Testis (tissue), 5 donors: ENCODE measurements at places on chromosomes 7 and 10. TPM values are rescaled to one million over a fixed set of nuclear protein-coding genes. Genes with fewer than 3 reads are reported as not detected.

DNA sequence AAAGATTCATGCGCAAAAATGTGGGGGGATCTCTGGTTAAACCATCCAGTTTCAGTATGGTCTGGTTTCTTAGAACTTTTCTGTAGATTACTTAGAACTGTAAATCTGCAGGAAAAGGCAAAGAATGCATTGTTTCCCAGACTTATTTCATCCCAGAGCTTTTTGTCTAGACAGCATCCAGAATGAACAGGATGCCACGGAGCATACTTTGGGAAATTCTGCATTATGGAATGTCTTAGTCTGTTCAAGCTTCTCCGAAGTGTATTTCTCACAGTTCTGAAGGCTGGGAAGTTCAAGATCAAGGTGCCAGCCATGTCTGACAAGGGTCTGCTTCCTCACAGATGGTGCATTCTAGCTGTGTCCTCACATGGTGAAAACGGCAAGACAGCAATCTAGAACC, 136.3 kb downstream of the INHBA start:
- DNase-seq = no peak

The ZCWPW1 gene
- total RNA-seq = 83.5 TPM

- DNase-seq = no peak
Measured at GRCh38 chr10:124892031-124892430, 49.9 kb upstream of the ZRANB1 start.

DNA sequence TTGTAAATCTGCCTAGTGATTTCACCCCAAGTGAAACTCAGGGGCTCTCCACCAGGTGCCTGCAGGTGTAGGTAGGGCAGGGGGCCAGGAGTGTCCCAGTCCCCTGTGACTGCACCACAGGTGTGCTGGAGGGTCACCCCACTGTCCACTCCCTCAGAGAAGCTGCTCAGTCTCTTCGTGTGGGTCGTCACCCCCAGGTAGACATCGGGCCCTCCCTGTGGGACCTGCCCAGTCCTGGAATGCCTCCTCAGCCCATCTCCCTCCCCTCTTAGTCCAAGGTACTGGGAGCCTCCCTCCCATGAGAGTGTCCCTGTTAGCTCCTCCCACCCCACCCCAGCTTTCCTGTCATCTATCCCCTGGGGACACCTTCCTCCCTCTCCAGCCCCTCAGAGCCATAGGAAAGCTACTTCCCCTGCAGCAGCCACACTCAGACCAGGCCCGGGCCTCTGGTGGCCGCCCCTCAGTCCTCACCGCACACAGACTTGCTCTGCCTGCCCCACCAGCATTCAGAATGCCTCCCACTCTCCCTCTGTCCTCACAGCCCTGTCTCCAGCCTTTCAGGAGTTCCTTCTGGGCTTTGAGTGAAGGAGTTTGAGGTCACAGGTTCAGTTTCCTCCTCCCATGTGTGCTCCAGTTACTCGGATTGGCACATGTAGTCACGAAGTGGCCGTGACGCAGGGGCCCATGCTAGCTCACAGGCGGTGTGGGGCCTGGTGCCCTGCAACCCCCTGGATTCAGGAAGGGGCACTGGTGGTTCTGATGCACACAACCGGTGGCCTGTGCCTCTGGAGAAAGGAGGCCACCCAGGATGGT, 5.1 kb downstream of the ALOX5 start:
- DNase-seq = no peak

The SPRN gene
- total RNA-seq = 1.7 TPM

DNA sequence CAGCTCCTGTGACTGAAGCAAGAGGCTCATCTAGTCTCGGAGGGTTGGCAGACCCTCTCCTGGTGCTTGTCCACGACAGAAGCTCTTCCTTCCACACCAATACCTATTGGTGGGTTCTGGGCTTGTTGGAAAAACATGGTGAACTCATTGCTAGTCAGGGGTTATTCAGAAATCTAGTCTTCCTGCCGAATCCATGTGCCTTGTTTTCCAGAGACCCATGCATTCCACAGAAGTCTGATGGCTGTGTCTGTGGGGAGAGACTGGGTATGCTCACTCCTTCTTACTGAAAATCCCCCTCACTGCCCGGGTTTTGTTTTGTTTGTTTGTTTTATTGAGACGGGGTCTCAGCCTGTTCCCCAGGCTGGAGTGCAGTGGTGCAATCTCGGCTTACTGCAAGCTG, 138.3 kb downstream of the DNAJB6 start:
- no peak for DNase-seq

DNA sequence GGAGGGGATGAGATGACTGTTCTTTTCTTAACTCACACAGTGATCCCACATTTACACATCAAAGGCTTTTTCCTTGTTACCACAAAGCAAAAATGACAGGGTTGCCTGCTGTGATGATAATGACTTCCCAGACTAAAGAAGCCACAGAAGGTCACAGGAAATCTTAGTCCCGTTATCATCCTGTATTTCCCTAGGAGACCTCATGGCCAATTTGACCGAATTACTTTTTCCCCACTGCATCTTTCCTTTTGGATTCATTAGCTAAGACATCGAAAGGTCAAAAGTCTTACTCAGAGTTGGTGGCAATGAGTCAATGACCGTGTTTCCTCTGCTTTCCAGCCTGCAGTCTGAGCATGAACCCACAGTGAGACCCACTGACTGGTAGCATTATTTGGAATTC, 130.1 kb upstream of the INHBA start:
- no peak for DNase-seq

GRCh38 chr7:141974831-141975230, 1.3 kb upstream of the TAS2R38 start:
- no peak for DNase-seq

GRCh38 chr10:74891053-74891452, 64.7 kb downstream of the KAT6B start:
- peak; percentile 53 for DNase-seq

DNA sequence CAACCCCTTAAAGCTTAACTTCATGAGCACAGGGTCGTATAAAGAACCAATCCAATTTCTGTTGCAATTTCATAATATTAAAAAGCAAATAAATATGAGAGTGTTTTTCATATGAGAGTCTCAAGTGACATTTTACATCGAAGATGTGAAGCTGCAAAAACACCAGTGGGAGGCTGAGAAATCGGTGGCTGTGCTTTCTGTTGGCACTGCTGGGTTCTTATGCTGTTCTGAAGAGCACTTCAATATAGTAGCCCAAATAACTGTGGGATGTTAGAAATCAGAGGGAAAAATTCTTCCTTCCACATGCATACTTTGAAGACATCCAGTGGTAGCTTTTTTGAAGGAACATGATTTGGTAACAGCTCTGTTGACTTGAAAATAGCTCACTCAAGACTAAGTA, 245.8 kb downstream of the ARHGAP21 start:
- DNase-seq = no peak

- peak; percentile 89 for DNase-seq
Measured at GRCh38 chr10:74841265-74841973, 15.0 kb downstream of the KAT6B start.

The MBL2 gene
- 0.12 TPM for total RNA-seq

The BICC1 gene
- 14.1 TPM for total RNA-seq

DNA sequence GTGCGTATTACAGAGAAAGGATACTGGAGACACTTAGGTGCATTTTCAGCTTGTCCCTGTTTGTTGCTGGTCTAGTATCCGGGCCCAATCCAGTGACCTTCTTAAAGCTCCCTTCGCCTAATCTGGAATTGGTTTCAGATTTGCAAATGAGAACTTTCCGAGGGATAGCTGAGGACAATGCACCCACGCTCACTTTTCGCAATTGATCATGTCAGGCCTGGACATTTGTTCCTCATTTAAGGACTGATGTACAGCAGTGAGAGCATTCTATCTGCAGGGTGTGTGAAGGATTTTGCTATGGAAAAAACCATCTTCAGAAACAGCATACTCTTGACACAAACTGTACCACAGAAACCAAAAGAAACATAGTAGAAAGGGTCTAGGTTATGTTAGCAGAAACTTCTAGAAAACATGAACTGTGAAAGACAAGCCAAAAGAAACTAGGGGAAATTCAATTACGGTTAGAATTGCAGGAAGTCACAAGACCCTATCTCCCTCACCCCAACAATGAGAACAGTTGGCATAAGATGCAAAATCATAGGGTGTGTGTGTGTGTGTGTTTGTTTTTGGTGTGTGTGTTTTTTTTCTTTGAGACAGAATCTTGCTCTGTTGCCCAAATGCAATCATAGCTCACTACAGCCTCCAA, 331.1 kb downstream of the CALN1 start:
- DNase-seq = no peak

DNA sequence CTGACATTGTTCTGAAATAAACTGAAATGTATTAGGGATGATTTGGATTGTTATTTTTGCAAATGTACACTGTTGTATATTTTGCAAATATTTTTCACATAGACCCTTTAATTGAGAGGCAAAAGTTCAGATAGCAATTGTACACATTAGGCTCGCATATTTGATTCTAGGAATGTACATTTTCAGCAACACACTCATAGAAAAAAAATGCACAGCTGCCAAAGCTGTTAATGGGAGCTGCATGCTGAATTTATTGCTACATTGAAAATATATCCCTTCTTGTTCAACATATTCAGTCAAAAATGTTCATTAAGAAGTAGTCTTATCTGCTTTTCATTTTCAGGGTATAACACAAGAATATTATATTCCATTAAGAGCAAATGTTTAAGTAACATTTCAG, 512.9 kb downstream of the ATRNL1 start:
- DNase-seq = no peak

DNA sequence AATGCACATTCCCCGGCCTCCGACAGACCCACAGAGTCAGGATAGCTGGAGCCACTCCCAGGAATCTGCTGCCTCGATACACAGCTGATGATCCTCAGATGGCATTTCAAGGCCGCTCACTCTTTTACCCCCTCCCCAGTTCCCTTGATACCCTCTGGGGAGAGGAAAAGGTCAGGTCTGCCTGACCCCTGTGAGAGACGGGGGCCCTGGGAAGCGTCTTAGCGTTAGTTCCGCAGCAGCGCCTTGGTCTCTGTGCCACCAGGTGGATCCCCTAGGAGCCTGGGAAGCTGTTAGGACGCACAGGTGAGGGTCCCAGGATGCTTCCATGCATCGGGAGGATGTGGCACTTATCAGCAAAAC, 420.5 kb upstream of the FOXK1 start:
- no peak for DNase-seq

DNA sequence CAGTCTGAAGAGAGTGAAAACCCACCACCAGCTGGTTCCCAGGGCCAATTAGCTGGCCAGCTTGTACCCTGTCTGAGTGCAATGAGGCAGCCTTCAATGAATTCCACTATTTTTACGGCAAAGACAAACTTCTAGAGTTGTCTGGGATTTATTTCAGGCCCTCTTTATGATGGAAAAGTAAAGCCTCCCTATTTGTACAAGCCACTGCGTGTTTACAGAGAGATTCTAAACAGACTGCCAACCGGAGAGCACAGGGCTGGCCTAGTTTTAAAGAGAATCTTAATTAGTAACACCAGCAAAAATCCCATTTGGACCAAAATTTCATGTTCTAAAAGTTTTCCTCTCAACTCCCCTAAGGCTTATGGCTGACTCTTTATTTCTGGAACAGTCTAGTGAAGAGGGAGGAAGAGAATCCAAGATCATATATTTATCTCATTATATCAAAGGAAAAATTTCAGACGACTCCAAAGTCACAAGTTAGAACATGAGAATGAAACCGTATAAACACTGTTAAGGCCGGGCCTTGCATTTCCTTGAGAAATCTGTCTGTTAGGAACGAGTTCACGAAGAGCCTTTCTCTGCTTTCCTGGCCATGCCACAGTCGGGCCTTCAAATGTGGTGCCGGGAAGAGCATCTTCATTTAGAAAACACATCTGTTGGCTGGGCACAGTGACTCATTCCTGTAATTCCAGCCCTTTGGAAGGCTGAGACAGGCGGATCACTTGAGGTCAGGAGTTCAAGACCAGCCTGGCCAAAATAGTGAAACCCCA, 724.6 kb upstream of the NRP1 start:
- no peak for DNase-seq

GRCh38 chr7:25098096-25099046, 26.7 kb downstream of the CYCS start:
- DNase-seq = peak; percentile 74

DNA sequence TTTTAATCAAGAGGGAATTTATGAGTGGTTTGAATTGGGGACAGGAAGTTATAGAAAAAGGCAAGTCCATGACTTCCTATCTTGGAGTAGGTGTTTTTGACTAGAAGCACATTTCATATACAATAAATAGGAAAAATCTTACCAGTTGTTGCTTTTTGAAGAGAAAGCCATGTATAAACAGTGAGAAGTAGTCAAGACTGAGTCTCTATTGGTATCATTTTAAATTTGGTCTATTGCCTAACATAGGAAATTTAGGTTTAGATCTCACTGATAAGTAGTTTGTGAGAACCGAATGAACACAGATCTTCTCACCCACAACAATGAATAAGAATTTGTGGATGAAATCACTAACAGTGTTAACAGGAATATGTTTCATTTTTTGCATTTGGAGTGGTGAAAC, 387.2 kb downstream of the BBS9 start:
- no peak for DNase-seq

The TMEM236 gene
- total RNA-seq = 0.43 TPM

The FANK1 gene
- total RNA-seq = 41.1 TPM
